Choroid plexus epithelial cell (primary cell): ENCODE measurements at places on chromosomes 2 and 18.
A peak's percentile ranks its signal among the peaks of the same experiment; 100 is the strongest.

DNA sequence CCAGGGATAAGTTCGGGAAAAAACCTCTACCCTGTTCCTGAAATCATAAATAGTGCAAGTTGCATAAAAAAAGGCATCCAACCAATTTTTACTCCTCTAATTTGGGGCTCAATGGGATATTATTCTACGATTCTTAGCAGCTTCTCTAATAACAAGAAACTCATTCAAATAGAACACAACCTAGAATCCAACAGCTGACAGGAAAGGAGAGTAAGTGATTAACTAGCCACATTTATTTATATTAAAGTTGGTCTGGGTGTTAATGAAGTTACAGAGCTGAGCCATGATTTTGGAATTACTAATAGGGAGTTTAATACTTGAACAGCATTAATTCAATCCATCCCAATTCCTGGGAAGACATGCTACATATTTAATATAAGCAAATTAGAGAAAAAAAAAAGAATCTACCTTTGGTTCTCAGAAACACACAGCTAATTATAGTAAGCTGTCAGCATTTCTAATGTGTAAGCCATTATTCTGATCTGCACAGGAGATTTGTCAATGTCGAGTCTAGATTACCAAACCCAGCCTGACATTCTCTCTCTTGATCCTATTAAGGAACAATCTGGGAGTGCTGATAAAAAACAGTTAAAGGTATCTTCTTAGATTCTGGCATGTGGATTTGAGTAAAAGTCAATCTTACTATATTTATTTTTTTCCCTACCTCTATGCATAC, 267.7 kb downstream of the NBAS start:
- DNase-seq: no peak

DNA sequence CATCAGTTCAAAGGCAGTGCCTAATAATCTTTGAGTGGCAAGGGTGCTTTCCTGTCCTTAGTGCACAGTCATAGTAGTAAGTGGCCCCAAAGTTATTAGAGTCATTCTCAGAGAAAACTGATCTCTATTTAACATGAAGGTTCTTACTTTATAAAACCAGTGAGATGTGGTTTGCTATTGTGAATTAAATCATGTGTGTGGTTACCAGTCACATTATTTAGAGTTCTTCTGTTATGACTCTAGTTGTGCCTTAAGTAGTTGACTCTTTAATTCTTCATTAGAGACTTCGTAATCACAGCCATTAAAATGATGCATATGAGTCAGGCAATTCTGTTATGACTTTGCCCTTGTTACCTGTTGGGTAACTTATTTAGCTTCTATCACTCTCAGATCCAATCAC, 1392.9 kb upstream of the ACVR2A start:
- no peak for DNase-seq

- peak; percentile 65 for DNase-seq
Observed at GRCh38 chr2:68284896-68285295, 32.6 kb upstream of the PPP3R1 start.

GRCh38 chr2:105712166-105712915, 32.4 kb upstream of the NCK2 start:
- no peak for DNase-seq

DNA sequence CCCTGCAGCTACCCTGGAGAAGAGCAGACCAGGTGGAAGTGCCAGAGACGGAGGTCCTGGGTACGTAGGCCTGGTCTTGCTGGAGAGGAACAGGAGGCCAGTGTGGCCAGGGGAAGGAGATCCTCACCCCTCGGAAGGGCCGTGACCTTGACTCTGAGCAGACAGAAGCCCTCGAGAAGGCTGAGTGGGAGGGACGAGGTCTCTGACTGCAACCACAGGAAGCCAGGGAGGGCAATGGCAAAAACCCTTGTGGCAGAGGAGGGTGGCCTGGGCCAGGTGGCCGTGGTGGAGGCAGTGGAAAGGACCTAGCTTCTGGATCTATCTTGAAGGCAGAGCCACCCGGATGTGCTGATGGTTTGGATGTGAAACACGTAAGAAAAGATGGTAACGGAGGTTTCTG, 28.1 kb downstream of the THAP4 start:
- DNase-seq: no peak

DNA sequence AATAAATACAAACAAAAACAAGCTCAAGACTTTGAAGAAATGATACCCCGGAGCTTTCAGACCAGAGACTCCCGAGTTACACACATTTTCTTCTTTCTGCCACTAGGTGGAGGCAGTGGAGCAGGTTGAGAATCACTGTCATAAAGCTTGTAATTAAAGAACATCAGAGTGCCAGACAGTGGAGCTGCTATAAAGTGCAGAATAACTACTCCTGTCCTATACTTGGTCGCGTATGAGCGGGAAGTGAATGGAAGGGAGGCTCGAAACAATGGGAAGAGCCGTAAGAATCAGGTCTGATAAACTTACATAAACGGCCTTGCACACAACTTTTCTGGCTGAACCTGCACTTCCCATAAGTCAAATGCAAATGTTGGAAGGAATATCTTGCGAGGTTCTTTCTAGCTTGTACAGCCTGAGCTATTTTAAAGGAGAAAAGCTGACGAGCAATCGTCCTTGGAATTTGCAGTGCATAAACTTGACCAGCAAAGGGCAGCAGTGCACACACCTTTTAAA, 189.0 kb downstream of the RPIA start:
- peak; percentile 76 for DNase-seq
